ENCODE measurements at places on chromosomes 13 and 19.

GRCh38 chr13:109626386-109627171, 159.8 kb downstream of the IRS2 start:
- no peak for DNase-seq

- peak; percentile 46 for DNase-seq
Measured at GRCh38 chr19:45250832-45251451, at the start of gene MARK4. Gene MARK4, plus strand, starts transcription at chr19:45251271. Its CDS starts 318 bp downstream, at chr19:45251589.

DNA sequence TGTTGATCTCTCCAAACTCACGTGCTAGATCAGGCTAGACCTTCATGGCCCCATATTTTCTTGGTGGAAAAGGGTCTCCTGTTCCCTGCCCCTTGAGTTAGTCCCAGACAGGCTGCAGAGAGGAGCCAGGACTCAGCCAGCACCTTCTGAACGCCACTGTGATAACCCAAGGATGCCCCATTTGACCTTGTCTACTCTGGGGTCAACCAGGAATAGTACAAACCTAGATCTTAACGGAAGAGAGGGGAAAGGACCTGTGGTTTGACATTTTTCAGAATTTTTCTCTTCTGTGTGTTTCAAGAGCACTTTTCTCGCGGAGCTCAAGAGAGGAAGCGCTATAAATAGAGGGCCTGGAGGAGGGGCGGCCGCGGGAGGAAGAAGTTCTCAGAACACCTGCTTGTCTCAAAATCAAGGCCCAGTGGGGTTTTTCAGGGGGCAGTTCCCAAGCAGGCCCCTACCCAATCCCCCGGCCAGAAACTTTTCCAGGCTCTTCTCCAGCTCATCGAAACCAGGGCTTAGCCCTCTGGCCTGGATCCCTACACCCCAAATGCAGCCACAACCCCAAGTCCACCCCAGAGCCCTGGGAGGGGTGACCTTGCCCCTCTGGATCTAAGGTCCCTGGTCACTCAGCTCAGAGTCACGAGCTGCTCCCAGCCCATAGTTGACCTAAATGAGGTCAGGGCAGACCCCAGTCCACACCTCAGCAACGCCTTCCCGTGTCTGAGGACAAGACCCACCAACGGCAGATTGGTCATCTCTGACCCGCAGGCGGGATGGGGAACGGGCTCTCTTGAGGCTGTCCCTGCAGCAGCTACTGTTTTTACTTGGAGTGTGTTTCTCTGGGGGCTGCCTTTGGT, 75.6 kb upstream of the TM9SF2 start:
- peak; percentile 41 for DNase-seq

- no peak for DNase-seq
Measured at GRCh38 chr13:108281901-108282300, 12.4 kb downstream of the TNFSF13B start.

GRCh38 chr13:76129305-76130000, 493.3 kb downstream of the LMO7 start:
- DNase-seq = no peak
